ENCODE measurements at places on chromosomes 2 and 18.

- DNase-seq, result no peak
Measured at GRCh38 chr2:227464851-227465250, 7.1 kb upstream of the AGFG1 start.

DNA sequence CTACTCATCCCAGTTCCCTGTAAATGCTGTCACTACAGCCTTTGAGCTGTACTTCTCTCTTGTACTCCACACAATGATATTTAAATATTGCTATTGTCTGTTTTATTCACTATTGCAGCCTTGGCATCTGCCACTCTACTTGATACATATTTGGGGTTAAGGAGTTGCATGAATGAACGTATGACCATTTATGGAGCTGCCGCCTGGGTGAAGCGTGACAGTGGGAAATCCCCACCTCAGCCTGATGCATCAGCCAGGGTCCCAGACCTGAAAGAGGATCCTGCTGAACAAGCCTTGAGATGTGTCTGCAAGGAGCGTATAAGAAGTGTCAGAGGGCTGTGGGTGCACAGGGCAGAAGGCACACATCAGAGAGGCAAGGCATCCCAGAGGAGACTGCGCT, 39.1 kb downstream of the MRPL35 start:
- DNase-seq, result no peak

GRCh38 chr2:217853301-217853881, 149.4 kb downstream of the TNS1 start:
- no peak for DNase-seq

DNA sequence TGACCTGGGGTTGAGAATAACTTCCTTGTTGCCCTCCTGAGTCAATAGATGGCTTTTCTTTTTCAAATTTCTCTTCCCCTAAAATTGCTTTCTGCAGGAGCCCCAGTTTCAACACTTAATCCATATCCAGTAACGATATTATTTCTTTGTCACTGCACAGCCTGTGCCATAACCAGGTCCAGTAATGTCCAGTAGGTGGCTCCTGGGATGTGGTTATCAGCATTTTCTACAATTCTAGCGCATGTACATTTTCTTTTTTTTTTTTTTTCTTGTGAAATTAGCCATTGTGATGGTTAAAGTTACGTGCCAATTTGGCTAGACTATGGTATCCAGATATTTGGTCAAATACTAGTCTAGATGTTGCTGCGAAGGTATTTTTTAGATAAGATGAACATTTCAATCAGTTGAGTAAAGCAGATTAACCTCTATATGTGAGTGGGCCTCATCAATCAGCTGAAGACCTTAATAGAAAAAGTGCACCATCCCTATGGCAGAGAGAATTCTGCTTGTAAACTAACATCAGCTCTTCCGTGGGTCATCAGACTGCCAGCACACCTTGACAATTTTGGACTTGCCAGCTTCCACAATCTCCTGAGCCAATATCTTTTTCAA, 72.9 kb upstream of the SCG2 start:
- no peak for DNase-seq

- no peak for DNase-seq
Measured at GRCh38 chr2:180219491-180219890, 212.4 kb upstream of the CWC22 start.

DNA sequence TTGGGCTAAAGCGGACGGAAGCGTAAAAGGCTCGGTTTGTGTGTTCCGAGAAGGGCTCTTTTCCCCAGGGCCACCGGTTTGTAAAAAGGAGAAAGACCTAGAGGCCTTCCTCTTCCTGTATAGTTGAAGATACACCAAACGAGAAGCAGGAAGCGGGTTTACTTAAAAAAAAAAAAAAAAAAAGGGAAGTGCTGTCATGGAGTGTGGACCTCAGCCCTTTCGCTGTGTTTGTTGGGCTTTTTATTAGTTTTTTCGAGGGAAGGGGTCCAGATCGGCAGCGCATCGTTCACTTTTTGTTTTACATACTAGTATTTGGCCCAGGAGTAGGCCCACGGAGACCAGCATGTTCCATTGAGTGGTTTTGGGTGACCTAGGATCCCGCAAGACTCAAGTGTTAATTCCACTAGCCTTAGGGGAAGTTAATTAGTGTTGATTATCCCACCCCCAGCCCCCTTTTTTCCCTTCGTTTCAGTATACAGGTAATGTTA, 676 bp downstream of the ACTR2 start:
- DNase-seq, result peak; percentile 71

DNA sequence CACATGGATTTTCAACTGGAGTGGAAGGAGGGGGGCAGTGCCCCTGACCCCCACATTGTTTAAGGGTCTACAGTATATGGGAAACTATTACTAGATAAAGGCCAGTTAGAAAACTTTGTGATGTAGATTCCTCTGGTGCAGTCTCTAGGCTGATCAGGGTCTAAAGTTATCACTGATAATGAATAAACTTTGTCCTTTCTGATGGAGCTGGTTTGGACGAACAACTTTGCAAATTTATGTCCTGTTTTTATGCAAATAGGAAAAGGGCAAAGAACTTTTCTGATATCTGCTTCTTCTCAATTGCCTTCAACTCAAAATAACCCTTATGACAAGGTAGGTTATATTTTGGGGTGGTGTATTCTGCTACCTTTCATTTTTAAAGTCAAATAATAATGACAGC, 829.2 kb upstream of the ACVR2A start:
- DNase-seq, result no peak

DNA sequence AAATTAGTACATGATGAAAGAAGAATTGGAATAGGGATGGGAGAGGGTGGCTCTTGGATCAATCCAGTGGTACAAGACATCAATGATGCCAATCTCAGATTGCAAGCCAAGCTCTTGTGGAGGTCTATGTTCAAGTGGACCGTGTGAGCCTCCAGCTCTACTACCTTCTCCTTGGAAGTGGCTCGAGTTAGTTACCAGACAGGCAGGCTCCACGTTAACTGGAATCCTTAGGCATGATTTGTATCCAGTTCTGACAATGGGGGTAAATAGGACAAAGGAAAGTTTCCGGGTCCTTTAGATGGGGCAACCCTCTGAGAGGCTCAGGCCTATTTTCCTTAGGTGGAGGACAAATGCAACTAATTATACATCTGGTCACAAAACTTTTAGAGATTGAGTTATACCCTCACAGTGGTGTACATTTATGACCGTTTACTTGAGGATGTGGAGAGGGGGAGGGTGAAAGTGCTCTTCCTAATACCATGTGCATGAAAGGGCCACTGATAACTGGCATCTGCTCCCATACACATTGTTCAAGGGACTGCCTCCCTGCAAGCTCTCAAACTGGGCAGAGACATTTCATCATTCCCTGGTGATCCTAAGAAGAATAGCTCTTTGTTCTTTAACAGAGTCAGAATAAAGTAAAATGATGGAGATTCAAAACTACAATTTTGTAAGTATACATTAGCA, 180.2 kb downstream of the SOCS6 start:
- DNase-seq, result no peak

DNA sequence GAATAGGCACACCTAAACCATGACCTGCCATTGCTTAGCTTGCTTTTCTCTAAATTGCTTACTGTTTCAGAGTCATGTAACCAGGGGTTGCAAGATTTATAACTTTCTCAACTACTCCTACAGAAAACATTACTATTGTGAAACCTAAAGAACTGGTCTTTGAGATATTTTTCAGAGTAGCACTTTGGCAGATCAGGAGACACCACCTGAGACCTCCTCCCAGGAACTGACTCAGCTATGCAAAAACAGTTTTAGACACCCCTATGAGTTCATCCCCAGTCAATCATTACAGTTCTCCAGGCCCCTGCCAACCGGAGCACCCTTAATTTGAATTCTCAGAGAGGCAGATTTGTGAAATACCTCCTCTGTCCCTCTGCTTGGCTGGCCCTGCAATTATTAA, 80.3 kb downstream of the MBOAT2 start:
- DNase-seq, result no peak

DNA sequence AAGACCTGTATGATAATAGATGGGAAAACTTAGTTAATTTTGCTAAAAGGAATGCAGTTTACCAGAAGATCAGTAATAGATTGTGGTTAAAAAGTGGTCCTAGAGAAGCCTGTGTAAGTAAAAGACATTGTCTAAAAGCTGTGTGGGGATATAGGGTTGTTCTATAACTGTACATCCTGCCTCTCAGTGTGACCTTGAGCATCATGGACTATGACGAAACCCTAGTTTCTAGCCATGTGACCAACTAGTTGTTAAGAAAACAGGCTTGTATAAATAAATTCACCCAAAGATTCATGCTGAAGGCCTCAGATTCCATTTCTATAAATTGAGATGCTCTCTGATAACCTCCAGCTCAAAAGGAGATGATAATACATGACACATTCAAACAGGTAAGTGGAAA, 160.7 kb downstream of the IKZF2 start:
- DNase-seq, result no peak

GRCh38 chr18:63892566-63892965, 5.1 kb downstream of the SERPINB2 start:
- no peak for DNase-seq

DNA sequence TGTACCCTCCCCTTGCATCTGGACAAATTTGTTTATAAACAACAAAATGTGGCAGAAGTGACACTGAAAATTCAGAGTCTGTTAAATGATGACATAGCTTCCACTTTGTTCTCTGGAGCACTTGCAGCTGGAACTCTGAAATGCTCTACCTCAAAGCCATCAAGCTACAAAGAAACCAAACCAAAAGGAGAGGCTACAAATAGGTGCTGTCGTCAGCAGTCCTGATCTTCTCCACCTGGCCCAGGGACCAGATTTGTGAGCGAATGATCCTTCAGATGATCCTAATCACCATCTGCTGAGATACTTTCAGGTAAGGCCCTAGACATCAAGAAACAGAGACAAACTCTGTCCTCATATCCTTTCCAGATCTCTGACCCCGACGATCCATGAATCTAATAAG, 27.9 kb upstream of the PAIP2B start:
- DNase-seq, result no peak

DNA sequence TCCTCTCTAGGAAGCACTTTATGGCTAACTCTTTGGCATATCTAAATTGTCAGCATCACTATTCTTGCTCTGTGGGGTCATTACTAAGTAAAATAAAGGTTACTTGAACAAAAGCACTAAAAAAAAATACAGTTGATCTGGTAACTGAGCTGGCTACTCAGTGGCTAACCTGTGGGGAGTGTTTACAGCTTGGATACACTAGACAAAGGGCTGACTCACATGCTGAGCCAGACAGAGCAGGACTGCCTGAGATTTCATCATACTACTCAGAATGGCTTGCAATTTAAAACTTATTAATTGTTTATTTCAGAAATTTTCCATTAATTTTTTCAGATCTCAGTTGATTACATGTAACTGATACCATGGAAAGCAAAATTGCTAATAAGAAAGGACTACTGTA, 1690.4 kb upstream of the SLC39A10 start:
- DNase-seq, result no peak

DNA sequence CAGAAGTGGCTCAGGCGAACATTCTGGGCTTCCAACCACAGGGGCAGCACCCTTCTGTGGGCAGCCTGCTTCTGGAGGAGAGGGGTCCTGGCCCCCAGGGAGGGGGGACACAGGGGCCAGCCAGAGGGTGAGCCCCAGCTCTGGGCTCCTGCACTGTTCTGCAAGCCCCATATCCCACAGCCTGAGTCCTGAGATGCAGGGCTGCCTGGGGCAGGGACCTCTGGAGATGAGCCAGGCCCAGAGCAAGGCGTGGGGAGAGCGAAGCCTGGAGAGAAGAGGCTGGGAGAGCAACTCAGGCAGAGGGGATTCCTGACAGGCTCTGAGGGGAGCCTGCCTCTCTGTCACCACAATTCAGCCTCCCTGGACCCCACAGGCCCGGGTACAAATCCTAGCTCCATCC, 13.5 kb upstream of the PRSS56 start:
- no peak for DNase-seq

DNA sequence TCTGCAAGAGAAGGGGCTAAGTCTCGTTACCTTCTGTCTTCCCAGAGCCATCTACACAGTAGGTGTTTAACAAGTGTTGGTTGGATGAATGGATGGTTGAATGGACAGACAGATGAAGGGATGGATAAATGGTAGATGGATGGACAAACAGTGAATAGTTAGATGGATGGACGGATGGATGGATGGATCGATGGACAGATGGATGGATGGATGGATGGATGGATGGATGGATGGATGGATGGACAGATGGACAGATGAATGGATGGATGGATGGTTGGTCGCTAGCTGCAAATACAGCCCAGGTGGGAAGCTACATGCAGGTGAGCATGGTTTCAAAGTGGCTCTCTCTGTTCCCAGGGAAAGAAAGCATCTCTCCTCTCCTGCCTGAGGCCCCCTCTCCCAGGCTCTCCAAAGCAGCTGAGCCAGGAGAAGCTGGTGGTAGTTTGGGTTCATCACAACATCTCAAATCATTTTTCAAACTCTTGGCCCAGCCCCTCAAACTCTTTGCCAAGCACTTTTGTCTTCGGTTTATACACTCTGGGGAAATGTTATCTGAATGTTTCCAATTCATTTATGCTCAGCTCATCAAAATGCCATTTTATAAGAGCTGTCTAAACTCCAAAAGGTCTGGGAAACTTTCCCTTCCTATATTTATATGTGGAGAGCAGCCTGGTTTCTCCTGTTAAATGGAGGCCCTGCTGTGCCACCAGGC, 192.7 kb downstream of the ANAPC1 start:
- DNase-seq, result no peak

GRCh38 chr2:46984040-46984439, 68.4 kb upstream of the MCFD2 start:
- DNase-seq, result no peak

DNA sequence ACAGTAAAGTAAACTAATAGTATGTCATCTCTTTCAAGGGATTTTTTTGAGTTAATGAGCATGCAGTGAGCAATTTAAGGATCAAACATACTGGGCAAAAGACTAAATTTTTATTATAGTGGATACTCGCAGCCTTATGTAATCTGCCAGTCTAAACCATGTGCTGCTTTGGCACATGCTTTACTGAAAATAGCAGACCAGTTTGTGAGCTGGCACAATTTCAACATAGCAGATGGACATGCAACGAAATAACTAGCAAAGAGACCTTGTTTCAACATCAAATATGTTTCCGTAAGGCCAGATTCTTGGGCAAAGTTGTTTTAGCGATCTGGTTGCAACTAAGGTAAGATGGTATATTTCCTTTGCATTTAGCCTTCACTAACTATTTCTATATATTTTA, 807.3 kb downstream of the NR4A2 start:
- DNase-seq, result no peak

GRCh38 chr2:60298006-60298696, 255.3 kb downstream of the BCL11A start:
- no peak for DNase-seq

- DNase-seq, result no peak
Measured at GRCh38 chr18:9811978-9812377, 73.8 kb upstream of the TXNDC2 start.

DNA sequence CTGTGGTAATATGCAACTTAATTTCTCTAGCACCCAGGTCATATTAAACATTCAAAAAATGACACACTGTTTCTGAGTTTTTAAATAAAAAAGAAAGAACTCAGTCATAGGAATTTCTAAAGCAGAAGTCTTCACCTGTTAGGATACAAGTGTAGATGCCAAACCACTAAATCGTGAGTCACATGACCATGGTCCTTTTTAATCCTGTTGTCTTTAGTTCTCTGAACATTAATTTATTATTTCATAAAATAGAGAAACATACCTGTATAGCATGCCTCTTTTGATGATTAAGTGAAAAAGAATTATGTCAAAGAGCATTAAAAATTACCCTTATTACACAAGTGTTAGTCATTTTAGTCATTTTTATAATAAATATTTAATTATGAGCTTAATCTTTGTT, 398.8 kb downstream of the CCDC85A start:
- DNase-seq, result no peak

Data from kidney (tissue), 22 donors.